ENCODE measurements at places on chromosomes 16 and 17.

DNA sequence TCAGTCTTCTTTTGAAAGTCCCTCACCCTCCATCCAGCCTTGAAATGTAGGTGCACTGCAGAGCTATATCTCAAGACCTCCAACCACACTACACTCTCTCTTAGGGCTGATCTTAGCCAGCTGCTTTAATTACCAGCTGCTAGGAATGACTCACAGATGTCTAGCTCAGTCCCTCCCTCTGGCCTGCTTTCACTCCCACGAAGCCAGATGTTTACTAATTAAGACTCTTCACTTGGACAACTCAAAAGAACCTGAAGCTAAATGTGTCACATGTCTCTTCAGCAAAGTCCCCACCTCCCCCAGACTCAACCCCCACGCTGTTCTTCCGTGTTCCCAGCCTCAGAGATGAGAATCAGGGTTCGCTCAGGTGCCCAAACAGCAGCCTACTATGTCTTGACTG lies 2.6 kb downstream of the GTF3C1 start:
- no peak for DNase-seq

DNA sequence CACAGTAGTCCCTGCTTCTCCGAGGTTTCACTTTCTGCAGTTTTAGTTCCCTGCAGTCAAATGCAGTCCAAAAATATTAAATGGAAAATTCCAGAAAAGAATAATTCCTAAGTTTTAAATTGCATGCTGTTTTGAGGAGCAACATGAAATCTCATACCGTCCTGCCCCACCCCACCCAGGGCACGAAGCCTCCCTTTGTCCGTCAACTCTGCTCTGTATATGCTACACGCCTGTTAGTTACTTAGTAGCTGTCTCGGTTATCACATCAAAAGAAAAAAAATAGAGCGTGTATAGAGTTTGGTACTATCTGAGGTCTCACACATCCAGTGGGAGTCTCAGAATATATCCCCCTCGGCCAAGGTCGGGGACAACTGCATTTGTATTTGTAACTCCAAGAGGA lies 129.4 kb upstream of the NOL11 start:
- DNase-seq, result no peak

GRCh38 chr17:299546-299945 lies 53.1 kb downstream of the RPH3AL start:
- no peak for DNase-seq

DNA sequence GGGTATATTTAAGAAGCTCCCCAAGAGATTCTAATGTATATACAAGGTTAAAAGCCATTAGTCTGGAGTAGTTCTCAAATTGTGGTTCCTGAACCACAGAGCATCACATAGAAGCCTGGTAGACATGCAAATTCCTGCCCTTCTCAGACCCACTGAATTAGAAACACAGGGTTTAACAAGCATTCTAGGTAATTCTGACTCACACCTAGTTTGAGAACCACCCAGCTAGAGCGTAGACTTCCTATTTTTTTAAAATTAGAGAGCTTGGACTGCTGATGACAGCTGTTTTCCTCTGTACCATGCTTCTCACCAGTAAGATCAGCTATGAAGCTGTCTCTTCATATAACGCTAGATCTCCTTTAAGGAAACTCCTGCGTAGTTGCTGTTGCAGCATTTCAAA lies 50.6 kb downstream of the HS3ST3B1 start:
- no peak for DNase-seq

- DNase-seq, result no peak
Observed at GRCh38 chr17:260944-261343, 79.5 kb upstream of the DOC2B start.

- DNase-seq, result no peak
Observed at GRCh38 chr16:1332618-1333148, 762 bp upstream of the BAIAP3 start.

DNA sequence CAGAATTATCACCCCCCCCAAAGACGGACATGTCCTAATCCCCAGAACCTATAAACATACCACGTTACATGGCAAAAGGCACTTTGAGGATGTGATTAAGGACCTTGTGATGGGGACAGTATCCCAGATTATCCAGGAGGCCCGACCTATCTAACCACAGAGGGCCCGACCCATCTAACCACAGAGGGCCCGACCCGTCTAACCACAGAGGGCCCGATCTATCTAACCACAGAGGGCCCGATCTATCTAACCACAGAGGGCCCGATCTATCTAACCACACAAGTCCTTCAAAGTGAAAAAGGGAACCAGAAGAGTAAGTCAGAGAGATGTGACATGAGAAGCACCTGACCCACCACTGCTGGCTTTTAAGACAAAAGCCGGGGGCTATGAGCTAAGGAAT lies 56.8 kb downstream of the ANKFY1 start:
- DNase-seq, result no peak

- no peak for DNase-seq
Observed at GRCh38 chr17:80086081-80086480, 15.3 kb upstream of the GAA start.

- DNase-seq, result no peak
Observed at GRCh38 chr16:31351246-31351941, 3.6 kb upstream of the ITGAX start.

DNA sequence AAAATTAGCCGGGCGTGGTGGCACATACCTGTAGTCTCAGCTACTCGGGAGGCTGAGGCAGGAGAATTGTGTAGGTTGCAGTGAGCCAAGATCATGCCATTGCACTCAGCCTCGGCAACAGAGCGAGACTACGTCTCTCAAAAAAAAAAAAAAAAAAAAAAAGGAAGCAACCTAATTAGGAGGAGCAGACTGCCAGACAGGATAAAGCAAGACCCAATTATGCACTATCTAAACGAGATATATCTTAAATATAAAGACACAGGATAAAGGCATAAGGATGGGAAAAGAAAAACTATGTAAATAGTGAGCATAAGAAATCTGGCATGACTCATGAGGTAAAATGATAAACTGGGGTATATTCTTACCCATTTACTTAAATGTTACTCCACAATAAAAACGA lies 4.9 kb downstream of the TXNDC11 start:
- DNase-seq, result no peak

DNA sequence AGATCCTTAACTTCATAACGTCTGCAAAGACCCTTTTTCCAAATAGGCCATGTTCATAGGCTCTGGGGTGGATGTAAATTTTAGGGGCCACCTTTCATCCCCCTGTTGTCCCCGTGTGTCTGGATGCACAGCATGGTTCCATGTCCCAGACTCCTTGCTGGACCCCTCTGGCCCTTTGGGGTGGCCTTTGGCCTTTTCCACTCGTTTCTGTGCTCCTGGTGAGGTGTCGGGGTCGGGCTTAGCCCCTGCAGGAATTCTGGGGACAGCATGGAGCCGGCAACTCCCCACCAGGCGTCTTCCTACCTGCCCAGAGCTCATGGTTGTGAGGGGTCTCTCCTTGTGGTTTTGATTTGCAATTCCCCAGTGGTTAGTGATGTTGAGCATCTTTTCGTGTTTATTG lies 183.5 kb downstream of the SEC14L1 start:
- DNase-seq, result peak; percentile 27

GRCh38 chr16:85416228-85417109 lies 196.7 kb upstream of the GSE1 start:
- DNase-seq, result no peak

DNA sequence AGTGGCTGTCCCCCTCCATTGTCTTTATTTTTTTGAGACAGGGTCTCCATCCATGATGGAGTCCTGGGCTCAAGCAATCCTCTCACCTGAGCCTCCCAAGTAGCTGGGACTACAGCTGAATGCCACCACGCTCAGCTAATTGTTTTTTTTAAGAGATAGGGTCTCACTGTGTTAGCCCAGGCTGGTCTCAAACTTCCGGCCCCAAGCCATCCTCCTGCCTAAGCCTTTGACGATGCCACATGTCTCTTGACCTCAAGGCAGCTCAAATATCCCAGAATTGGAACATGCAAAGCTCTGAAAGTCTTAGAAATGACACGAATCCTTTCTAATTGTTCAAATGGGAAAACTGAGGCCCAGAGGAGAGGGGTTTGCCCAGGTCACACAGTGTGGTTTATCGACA lies 75.4 kb upstream of the ZNF423 start:
- DNase-seq, result no peak

DNA sequence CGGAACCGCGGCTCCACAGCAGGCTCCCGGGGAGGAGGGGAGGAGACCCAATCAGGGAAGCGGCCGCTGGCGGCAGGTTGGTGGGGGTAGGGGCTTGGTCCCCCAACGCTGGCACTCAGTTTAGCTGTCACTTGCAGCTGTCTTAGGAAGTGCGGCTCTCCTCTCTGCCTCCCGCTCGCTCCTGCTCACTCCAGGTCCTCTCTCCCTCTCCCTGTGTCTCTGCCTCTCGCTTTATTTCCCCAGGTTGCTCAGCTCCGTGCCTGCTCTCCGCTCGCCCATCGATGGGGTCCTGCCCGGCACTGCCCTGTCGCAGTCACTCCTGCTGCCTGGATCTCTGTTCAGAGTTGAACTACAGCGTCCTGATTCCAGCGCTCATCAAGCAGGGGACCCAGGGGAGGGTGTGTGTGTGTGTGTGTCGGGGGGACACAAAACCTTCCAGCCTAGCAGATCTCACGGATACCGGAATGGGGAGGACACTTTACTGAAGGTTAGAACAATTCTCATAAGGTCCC lies 145.6 kb downstream of the ENGASE start:
- no peak for DNase-seq

- no peak for DNase-seq
Observed at GRCh38 chr16:27727941-27728340, 178.0 kb downstream of the KATNIP start.

DNA sequence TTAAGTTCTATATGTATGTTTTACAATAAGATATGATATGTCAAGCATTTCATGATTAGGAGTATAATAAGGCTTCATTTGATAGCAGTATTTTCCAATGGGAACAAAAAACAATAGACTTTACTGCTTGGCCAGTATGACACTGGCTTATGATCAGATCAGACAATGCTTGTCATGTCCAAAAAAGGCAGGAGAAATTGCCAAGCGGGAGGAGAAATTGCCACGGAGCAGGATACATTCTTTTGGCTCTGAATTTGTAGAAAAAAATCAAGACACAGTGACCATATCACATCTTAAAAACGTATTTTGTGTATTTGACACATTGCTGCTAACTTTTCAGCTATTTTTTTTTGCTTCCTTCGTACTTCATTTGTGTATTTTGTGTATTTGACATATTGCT lies 404.1 kb downstream of the CNTNAP4 start:
- no peak for DNase-seq

DNA sequence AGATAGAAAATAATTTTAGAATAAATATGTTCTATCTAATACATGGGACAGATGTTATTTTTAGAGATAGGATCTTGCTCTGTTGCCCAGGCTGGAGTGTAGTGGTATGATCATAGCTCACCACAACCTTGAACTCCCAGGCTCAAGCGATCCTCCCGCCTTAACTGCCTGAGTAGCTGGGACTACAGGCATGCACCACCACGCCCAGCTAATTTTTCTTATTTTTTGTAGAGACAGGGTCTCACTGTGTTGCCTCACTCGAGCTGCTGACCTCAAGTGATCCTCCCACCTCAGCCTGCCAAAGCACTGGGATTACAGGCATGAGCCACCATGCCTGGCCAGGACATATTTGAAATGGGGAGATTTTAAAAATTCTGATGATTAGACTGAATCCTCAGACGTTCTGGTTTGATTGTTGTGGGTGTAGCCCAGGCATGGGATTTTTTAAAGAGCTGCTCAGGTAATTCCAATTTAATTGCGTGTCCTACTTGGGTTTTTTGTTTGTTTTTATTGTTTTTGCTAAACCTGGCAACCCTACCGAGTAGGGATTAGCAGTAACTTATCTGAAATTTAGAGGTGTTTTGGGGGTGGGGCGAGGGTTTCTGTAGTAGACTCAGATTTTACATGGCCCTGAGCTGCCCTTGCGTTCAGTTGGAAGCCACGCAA lies 142.9 kb downstream of the RAB11FIP4 start:
- DNase-seq, result no peak

DNA sequence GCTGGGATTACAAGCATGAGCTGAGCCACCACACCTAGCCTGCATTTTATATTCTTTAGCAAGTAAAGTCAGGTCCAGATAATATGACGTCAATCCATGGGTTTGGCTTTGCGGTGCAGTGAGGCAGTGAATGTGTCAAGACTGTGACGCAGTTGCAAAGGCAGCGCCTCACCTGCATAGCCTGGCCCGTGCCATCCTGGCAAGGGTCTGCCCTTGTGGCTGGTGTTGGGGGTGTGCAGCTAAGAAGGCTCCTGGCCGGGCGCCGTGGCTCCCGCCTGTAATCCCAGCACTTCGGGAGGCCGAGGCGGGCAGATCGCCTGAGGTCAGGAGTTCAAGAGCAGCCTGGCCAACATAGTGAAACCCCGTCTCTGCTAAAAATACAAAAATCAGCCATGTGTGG lies 7.0 kb downstream of the PDF start:
- DNase-seq, result no peak

All from femur (tissue), 1 donor.